ENCODE measurements at places on chromosomes 16 and 17.

DNA sequence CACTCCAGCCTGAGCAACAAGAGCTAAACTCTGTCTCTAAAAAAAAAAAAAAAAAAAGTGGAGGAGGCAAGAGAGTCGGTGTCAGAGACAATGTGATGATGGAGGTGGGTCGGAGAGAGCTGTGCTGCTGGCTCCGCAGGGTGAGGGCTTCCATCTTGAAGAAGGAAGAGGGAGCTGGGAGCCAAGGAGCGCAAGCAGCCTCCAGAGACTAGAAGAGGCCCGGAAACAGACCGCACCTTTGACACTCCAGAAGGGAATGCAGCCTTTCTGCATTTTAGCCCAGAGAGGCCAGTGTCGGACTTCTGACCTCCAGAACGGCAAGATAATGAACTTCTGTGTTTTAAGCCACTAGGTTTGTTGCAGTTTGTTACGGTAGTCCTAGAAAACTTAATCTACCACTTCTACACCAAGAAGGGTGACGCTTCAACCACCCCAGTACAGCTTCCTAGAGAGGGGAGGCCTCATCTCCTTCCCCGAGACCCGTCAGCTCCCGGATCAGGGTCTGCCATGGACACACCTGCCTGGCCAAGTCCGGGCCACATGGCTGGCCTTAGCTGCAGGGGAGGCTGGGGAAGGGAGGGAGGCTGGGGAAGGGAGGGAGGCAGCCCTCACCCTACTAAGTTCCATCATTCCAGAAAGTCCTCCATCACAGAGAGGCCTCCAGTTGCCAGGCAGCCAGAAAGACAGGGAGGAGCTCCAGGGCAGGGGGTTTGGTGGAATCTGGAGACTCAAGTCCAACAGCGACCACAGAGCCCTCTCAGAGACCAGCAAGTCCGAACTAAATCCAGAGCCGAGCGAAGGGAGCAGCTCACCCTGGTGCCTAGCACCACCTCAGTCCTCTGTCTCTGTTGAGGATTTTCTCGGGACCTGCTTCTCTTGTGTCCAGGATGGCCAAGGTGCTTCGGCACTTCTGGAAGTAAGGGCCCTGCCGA, 13.2 kb upstream of the RBFOX3 start:
- no peak for DNase-seq

DNA sequence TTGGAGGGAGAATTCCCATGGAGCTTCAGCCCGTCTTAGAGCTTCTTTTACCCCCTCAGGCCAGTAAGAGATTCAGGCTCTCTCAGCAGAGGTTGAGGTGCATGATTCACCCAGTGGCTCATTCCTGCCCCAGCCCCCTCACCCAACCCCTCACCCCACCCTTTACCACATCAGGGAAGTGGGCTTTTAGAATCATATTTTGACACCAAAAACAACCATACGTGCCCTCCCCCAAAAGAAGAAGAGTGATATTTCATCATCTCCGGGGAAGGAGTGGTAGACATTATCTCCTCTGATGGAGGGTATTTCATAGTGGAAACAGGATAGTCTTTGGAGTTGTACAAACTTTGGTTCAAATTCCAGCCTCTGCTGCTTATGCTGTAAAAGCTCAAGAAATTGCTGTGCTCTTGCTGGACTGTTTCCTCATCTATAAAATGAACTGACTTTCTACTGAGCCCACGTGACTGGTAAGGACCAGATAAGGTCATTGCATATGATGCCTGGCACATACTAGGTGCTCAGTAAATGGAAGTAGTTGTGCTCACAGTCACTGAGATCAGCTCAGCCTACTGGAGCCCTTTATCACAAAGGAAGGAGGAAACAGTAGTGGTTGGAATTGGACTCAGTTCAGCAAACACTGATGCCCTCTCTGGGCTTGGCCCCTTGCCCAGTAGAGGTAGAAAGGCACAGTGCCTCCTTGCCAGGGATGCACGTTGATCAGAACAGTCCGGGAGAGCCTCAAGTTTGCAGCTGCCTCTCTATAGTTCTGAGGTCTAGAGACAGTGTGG, 18.3 kb upstream of the CCL5 start:
- DNase-seq = no peak

DNA sequence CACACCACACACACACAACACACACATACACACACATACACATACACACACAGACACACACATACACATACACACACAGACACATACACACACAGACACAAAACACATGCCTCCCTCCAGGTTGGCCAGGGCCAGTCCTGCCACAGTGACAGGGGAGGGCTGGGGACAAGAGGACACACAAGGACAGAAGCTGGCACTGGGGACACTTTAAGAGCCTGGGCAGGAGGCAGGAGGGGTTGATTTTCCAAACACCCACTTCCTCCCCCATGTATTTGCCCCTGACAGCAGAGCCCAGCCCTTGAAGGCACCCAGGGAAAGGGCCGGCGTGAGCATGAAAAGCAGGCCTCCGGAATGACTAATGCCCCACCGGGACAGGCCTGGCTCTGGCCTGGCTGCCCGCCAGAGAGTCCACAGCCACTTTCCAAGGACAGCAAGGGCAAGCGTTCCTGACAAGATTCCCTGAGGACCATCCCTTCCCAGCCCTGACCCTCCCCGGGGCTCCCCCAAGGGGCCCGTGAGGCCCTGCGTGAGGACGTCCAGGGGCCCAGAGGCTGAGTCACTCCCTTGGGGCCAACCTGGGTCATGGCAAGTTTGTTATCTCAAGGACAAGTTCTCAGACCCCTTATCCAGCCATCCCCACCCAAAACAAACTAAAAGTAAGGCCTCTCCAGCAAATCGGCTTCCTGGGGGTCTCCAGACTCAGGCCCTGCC, 235.6 kb downstream of the ZNF423 start:
- no peak for DNase-seq

- DNase-seq = no peak
Observed at GRCh38 chr16:54049591-54050458, 236.8 kb downstream of the IRX3 start.

DNA sequence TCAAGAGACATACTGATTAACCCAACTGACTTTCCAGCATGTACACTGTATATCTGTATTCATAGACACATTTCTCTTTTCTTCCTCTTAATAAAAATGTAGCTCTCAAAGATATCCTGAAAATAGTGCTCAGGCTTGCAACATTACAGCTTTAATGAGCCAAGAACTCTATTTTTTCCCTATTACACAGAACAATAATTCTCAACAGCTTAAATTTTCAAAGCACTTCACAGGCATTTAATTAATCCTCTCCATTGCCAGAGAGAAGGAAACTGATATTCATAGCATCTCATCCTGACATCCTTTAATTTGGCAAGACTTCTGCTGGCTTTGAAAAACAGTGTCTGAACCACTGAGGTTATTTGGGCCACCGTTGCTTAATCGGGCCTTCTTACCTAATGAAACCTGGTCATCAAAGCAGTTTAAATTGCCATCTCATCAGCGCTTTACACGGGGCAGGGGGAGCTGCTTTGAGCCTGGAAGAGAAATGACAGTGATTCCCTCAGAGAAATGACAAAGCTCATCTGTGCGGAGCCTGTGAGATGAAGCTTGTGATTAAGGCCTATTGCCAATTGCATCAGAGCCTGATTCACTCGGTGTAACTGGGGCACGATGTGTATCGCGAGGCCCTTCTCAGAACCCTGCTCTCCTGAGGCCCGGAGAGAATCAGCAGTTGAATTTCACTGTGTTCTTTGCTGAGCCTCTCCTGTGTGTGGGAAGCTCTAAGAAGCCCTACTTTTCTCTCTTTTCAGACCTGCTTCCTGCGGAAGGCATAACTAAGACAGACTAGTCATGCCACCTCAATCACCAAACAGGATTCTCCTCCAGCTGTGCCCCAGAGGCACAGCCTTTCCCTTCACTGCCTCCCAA, 8.5 kb upstream of the SIAH1 start:
- no peak for DNase-seq

DNA sequence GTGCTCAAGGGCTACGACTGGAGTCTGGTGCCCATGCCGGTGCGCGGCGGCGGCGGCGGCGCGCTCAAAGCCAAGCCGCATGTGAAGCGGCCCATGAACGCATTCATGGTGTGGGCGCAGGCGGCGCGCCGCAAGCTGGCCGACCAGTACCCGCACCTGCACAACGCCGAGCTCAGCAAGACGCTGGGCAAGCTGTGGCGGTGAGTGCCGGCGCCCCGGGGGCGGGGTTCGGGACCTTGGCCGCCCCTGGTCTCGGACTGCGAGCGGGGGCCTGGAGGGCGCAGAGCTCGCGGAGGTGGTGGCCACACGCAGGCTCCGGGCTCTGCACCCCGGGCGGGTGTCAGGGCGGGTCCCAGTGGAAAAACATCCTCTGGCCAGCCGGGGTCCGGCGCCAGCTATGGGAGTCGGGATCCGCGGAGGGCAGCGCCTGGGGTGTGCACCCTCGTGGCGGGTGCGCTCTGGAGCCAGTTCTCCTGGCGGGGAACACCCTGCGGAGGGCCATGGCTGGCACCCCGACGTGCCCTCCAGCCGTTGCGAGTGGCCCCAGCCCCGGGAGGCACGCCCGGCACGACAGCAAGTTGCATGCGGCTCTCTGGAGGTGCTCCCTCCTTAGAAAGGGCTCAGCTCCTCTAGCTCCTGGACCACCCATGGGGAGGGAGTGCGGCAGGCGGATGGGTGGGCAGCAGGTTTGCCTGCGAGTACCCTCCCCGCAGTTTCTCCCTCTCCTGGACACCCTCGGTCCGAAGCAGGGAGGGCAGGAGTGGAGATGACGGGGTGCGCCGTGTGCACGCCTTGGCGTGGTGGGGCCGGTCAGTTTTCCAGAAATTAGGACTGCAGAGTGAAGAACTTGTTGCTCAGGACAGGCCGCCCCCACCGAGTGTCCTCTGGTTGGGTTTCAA, 824 bp downstream of the SOX8 start:
- DNase-seq = no peak

- no peak for DNase-seq
Observed at GRCh38 chr16:86396422-86396821, 113.9 kb upstream of the FOXF1 start.

DNA sequence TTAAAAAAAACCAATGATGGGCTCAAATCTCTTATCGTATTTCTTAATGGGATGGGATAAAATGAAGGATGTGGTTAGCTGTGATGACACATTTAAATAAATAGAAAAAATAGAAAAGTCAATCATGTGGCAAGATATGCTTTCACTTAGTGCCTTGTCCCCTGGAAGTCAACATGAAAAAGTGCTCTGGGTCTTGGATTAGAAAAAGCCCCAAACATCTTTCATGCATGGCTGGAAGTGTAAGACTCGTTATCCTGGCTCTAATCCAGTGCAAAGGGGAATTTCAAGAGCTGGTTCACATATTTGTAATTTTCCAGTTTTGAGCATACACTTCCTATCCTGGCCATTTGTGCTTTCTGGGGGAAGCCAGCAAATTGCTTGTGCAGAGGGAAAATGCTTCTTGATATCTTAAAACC, 160.9 kb downstream of the MAP2K6 start:
- DNase-seq = no peak

Measured in Panc1 (cell line).